T-helper 17 cell (primary cell): ENCODE measurements at places on chromosomes 5 and 9.

- no peaks in the 10 kb centered on the region for H3K27me3 ChIP-seq
- H3K4me1 ChIP-seq = peaks cover 8% of the 10 kb centered on the region
- no peaks in the 10 kb centered on the region for H3K36me3 ChIP-seq
- DNase-seq = peak; percentile 22
These were observed 29.9 kb downstream of the CPEB4 start for GRCh38 chr5:173917788-173918786.

GRCh38 chr5:178606269-178606668 lies 16.1 kb upstream of the COL23A1 start:
- no peak for DNase-seq
- H3K4me3 ChIP-seq = no peak overlapping the region
- H3K36me3 ChIP-seq = peaks cover 10% of the 10 kb centered on the region
- H3K27ac ChIP-seq = peak overlapping the region; percentile 84

GRCh38 chr5:143576711-143577484 lies 173.4 kb upstream of the NR3C1 start:
- no peak overlapping the region for H3K4me3 ChIP-seq
- no peaks in the 10 kb centered on the region for H3K36me3 ChIP-seq
- no peak for DNase-seq
- H3K27ac ChIP-seq = no peak overlapping the region
- peaks cover under 1% of the 10 kb centered on the region for H3K4me1 ChIP-seq

- no peak overlapping the region for H3K27ac ChIP-seq
- H3K4me1 ChIP-seq = peaks cover 1% of the 10 kb centered on the region
- no peak for DNase-seq
- peaks cover 4% of the 10 kb centered on the region for H3K36me3 ChIP-seq
- no peak overlapping the region for H3K4me3 ChIP-seq
These were observed 218.4 kb downstream of the EBF1 start for GRCh38 chr5:158881091-158881880.

- H3K27me3 ChIP-seq = no peaks in the 10 kb centered on the region
- H3K36me3 ChIP-seq = no peaks in the 10 kb centered on the region
- no peak overlapping the region for H3K27ac ChIP-seq
- no peak for DNase-seq
These were observed 62.6 kb downstream of the SEMA5A start for GRCh38 chr5:9483243-9483642.

- no peak for DNase-seq
- H3K27ac ChIP-seq = no peak overlapping the region
- no peaks in the 10 kb centered on the region for H3K36me3 ChIP-seq
- no peaks in the 10 kb centered on the region for H3K27me3 ChIP-seq
- no peak overlapping the region for H3K4me3 ChIP-seq
These were observed 158.0 kb downstream of the DMRT2 start for GRCh38 chr9:1208157-1208556.

DNA sequence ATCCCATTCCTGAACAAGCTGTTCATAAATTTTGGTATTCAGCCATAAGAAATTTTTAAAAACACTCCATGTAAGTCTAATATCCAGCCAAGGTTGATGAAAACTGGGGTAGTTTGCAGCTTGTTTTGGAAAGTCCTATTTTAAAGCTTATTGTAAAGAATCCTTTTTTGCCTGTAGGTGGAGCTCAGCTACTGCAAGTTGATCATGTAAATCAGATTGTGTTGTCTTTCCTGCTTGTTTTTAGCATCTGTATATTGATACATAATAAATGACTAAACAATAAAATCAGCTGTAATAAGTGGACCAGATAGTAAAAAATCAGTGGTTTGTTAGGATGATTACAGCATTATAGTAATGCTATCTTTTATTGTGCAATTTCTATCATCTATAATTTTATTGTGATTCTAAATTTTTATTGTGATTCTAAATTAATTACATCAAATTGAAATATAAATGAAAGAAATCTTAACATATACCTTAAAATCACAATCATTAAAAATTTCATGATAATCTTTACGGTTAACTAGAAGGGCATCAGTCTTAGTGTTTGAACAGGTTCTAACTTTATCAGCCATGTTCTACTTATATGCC lies 42.4 kb downstream of the CWC27 start:
- H3K36me3 ChIP-seq = peaks cover 11% of the 10 kb centered on the region
- no peak overlapping the region for H3K27ac ChIP-seq
- no peaks in the 10 kb centered on the region for H3K27me3 ChIP-seq

DNA sequence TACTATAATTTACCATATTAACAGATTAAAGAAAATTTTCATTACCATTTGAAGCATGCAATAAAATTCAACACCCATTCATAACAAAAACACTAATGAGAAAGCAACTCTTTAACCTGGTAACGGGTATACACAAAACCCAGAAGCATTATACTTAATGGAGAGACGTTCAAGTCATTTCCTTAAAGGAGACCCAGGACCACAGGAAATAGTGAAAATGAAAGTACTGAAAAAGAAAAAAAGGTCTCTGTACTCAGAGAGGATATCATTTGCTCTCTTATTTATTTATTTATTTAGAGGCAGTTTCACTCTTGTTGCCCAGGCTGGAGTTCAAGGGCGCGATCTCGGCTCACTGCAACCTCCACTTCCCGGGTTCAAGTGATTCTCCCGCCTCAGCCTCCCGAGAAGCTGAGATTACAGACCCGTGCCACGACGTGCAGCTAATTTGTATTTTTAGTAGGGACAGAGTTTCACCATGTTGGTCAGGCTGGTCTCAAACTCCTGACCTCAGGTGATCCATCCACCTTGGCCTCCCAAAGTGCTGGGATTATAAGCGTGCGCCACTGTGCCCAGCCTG lies 61.6 kb downstream of the SETX start:
- no peaks in the 10 kb centered on the region for H3K27me3 ChIP-seq
- peaks cover 8% of the 10 kb centered on the region for H3K36me3 ChIP-seq
- H3K27ac ChIP-seq = peak overlapping the region; percentile 67
- DNase-seq = no peak
- H3K4me1 ChIP-seq = peaks cover 17% of the 10 kb centered on the region

GRCh38 chr5:165232509-165233028 lies 1727.2 kb downstream of the MAT2B start:
- H3K4me1 ChIP-seq = no peaks in the 10 kb centered on the region
- no peaks in the 10 kb centered on the region for H3K36me3 ChIP-seq
- no peak overlapping the region for H3K27ac ChIP-seq
- DNase-seq = no peak
- no peak overlapping the region for H3K4me3 ChIP-seq

DNA sequence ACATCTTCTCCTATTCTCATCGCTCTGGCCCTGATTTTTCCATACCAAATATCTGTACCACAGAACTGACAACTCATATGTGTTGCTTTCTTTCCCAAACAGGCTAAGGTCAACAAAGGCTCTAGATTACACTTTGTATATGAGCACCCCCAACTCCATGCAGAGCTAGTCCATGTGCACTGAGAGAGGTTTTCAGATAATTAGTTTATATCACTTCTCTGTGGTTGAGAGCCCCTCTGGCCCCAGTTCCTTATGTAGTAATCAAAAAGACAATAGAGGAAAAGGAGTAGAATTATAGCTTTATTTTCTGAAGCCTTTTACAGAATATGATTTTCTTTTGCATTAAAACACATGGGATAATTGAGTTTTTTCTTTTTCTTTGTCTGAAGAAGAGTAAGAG lies 120.0 kb downstream of the TRIO start:
- no peak overlapping the region for H3K27ac ChIP-seq
- DNase-seq = no peak
- no peak overlapping the region for H3K4me3 ChIP-seq
- H3K4me1 ChIP-seq = no peaks in the 10 kb centered on the region
- peaks cover 54% of the 10 kb centered on the region for H3K27me3 ChIP-seq

GRCh38 chr5:39113354-39113953 lies 39.3 kb upstream of the RICTOR start:
- H3K27ac ChIP-seq = no peak overlapping the region
- no peak overlapping the region for H3K4me3 ChIP-seq
- no peaks in the 10 kb centered on the region for H3K27me3 ChIP-seq
- H3K36me3 ChIP-seq = peaks cover 14% of the 10 kb centered on the region

DNA sequence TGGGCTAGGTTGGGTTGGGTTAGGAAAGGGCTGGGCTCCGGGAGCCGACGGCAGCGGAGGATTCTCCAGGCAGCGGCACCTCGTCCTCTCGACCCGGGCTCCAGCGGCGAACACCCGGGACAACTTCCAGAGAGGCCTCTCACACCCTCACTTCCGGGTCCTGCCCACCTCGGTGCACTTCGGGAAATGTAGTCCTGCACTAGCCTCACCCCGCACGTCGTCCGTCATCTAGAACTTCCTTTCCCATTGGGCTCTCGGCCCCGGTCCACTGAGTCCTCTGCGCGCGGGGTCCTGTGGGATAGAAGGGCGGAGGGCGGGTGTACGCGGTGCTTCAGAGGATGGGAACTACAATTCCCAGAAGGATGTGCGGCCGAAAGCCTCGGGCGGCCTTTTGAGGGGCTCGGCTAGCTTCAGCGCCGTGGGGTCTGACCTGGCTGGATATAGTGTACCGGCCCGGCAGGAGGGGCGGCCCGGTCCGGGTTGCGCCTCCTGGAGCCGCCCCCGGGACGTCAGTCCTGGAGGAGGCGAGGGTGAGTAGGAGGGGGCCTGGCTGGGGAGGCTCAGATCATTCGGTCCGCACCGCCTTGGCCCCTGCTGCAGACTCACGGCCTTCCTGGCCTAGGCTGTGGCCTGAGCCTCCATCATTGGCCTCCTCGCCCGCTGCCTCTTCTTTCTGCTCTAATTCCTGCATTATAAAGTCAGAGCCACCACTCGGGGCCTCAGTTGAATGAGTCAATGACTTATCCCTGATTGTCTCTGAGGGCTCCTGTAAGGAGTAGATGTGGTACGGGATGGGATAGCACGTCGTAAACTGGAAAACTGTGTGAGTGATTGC lies at the start of the genes ERP44 and INVS:
Gene ERP44 (minus strand): TSS at position 114 of the 835 bp plus-strand sequence. CDS start 160 bp downstream, outside the sequence.
Gene INVS (plus strand): TSS at position 357 of the 835 bp plus-strand sequence. CDS start 5,279 bp downstream, outside the sequence.
- H3K27ac ChIP-seq = peak within 1 kb of the TSS; percentile 97
- peaks cover 22% of the 10 kb centered on the region for H3K4me1 ChIP-seq
- peaks cover 2% of the 10 kb centered on the region for H3K36me3 ChIP-seq
- peak; percentile 96 for DNase-seq

DNA sequence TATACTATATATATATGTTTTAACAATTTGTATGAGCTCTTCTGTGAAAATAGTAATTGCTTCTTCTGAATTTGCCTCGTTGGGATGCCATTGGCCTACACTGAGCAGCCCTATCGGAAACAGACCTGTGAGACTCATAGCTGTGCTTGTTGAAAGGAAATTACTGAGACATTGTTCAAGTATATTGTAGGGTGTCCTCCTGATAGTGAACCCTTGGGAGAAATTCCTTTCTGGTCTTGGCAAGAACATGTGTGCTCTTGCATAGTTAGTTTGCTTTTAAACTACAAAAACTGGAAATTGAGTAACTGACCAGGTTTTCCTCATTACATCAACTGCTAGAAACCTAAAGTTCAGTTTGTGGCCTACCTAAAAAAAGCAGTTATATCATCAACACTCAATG lies 160.9 kb downstream of the LURAP1L start:
- no peaks in the 10 kb centered on the region for H3K27me3 ChIP-seq
- no peak overlapping the region for H3K4me3 ChIP-seq
- no peak for DNase-seq

DNA sequence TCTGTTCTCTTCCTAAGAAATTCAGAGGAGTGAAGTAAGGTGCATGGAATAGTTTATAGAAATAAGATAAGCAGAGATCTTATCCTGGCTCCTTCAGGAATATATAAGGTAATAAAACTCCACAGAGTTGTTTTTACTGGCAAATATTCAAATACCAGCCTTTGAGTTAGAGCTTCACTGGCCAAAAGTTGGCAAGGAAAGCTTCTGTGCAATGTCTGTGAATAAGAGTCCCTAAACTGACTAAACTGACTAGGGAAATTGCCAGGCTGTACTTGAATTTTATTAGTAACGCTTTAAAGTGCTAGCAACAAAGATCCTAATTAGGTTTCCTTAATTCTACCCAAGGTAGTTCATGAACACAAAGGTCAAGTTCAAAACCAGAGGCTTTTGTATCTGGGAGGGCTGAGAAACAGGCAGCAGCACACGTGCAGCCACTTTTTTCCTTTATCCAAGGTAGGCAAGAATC lies 131.1 kb upstream of the MPDZ start:
- DNase-seq = no peak
- H3K27ac ChIP-seq = no peak overlapping the region
- H3K4me3 ChIP-seq = no peak overlapping the region
- H3K36me3 ChIP-seq = no peaks in the 10 kb centered on the region
- no peaks in the 10 kb centered on the region for H3K27me3 ChIP-seq

GRCh38 chr5:54541823-54542783 lies 24.5 kb downstream of the SNX18 start:
- no peaks in the 10 kb centered on the region for H3K36me3 ChIP-seq
- no peak for DNase-seq
- peak overlapping the region; percentile 14 for H3K27ac ChIP-seq

- no peaks in the 10 kb centered on the region for H3K4me1 ChIP-seq
- no peak overlapping the region for H3K4me3 ChIP-seq
- peaks cover 17% of the 10 kb centered on the region for H3K27me3 ChIP-seq
These were observed 28.7 kb upstream of the PALM2AKAP2 start for GRCh38 chr9:109751253-109751652.

- peaks cover 39% of the 10 kb centered on the region for H3K27me3 ChIP-seq
- H3K4me1 ChIP-seq = no peaks in the 10 kb centered on the region
- no peak overlapping the region for H3K27ac ChIP-seq
- H3K4me3 ChIP-seq = no peak overlapping the region
These were observed 76.5 kb downstream of the SH3PXD2B start for GRCh38 chr5:172377856-172378255.

DNA sequence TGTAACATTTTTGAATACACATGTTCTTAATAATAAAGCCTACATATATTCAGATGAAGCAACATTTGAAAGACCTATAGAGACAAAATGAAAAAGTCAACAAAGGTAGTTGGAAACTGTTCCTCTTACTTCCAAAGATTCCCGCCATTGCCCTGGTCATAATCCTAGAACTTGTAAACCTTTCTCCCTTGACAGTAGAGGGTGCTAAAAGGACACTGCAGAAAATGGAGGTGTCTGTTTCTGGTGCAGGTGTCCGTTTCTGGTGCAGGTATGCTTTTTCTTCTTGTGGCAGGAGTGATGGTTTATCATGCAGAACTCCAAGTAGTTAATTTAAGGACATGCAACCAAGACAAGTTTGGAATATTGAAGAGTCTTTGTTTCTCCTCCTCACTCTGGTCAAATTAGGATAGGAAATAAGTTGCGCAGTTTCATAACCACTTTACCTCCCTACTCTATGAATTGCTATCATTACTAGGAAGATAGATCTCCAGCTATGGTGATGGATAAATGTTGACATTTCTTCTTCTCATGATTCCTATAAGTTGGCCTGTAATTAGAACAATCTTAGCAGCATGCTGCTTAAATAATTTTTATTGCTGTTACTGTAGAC lies 56.0 kb upstream of the FAM174A start:
- H3K27me3 ChIP-seq = peaks cover 7% of the 10 kb centered on the region
- H3K4me1 ChIP-seq = no peaks in the 10 kb centered on the region
- DNase-seq = no peak
- H3K27ac ChIP-seq = no peak overlapping the region
- no peak overlapping the region for H3K4me3 ChIP-seq

DNA sequence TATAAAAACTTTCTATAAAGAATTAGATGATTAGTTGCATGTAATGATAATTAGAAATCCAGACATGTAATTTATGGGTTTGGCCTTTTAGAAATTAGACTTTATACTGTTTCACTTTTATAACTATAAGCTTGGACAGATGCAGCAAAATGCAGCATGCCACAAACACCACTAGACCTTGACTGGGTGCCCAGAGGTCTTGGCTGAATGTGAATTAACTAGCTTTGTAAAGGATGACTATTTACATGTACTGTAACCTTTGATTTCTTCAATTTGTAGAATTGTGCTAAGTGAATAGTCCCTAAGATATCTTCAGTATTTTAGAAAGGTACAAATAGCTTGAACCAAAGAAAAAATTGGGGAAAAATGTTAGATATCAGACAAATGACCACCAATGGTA lies 2168.1 kb downstream of the MAT2B start:
- DNase-seq = no peak
- H3K4me1 ChIP-seq = no peaks in the 10 kb centered on the region
- H3K27me3 ChIP-seq = no peaks in the 10 kb centered on the region
- H3K27ac ChIP-seq = no peak overlapping the region
